ENCODE measurements at places on chromosomes 4 and X. TPM values are rescaled to one million over a fixed set of nuclear protein-coding genes. Genes with fewer than 3 reads are reported as not detected.

Gene SMARCAD1
- 35.3 TPM for total RNA-seq

Gene USP51
- 0.21 TPM for total RNA-seq

Gene EVC2
- total RNA-seq, result not detected

Gene DMRTC1
- not detected for total RNA-seq

Gene SLC7A11
- total RNA-seq, result 23.8 TPM

DNA sequence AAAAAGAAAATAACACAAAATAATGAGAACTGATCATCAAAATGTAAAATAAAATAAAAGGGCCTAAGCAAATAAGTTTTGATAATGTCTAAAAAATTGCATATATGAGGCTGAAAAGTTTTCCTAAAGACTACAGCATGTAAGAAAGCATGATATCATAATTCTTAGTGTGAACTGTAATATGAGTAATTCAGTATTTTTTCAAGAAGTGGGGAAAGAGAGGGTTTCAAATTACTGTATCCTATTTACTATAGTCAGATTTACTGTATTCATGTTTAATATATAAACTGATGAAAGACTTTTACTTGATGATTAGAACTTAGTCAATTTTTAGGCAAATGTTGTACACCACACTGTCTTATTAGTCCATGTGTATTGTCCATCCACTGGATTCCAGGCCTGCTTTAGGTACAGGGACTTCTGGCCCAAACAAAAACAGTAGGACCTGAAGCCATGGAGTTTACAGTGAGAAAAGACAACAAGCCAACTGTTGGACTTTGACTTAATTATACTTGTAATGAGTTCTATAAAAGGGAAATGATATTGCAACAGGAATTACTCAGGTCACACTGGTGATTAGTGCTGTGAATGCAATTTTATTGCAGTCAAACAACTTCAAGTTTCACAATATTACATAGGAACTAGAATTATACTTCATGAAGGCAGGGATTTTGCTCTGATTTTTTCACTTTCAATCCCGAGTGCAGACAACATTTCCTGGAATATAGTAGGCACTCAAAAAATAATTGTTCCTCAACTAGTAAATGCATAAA lies 517.7 kb upstream of the GALNT7 start:
- DNase-seq, result no peak

GRCh38 chr4:145870155-145871020 lies 68.2 kb downstream of the ZNF827 start:
- DNase-seq, result no peak

- DNase-seq, result peak; percentile 92
Observed at GRCh38 chr4:153432965-153433753, 33.0 kb upstream of the TMEM131L start.

- DNase-seq, result peak; percentile 39
Observed at GRCh38 chrX:149630681-149631233, 835 bp downstream of the TMEM185A start.

DNA sequence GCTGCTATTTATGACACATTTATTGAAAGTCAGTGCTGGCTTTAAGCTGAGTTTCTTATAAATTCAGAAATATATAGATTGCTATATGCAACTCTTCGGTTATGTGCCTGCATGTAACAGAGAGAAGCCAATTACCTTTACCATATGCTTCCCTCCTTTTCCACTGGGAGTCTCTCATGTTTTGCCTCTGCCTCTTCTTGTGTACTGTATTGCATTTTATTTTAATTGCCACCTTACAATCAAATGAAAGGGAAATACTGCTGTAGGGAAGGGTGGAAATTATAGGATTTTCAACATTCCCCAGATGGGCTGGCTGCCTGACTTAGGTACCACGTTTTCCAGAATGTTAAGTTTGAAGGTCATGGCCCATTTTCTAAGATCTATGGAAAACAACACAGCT lies 655.4 kb upstream of the SLIT2 start:
- no peak for DNase-seq

- DNase-seq, result peak; percentile 93
Observed at GRCh38 chrX:9745417-9746115, 20.1 kb downstream of the GPR143 start.

DNA sequence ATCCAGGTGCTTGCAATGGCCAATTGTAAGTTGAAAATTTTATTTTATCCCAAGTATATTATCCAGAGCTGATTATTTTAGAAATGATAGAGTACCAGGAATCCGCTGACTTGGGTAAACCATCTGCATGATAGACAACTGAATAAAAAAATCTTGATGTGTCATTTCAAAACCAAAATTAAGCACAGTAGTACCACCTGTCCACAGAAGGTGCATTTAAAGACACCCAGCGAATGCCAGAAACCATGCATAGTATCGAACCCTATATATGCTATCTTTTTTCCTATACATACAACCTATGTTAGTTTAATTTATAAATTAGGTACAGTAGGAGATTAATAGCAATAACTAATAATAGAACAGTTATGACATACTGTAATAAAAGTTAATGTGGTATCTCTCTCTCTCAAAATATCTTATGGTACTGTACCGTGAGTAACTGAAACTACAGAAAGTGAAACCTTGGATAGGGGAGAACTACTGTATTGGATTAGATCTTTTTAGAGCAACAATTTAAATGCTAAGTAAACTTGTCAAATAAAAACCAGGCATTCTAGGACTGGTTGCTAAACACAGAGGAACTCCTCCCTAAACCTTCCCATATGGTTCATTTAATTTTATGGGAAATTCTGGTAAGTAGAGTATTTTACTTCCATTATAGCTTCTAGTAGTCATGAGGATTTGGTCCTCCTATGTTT lies 6.2 kb downstream of the NEIL3 start:
- DNase-seq, result no peak

GRCh38 chr4:129561886-129562671 lies 466.1 kb downstream of the C4orf33 start:
- DNase-seq, result peak; percentile 4

GRCh38 chrX:49171752-49172279 lies at the start of gene PLP2:
Gene PLP2, plus strand, starts transcription at chrX:49171898. Its CDS starts 103 bp downstream, at chrX:49172001.
- DNase-seq, result peak; percentile 57

GRCh38 chr4:25847329-25847728 lies 15.5 kb downstream of the SEL1L3 start:
- no peak for DNase-seq

DNA sequence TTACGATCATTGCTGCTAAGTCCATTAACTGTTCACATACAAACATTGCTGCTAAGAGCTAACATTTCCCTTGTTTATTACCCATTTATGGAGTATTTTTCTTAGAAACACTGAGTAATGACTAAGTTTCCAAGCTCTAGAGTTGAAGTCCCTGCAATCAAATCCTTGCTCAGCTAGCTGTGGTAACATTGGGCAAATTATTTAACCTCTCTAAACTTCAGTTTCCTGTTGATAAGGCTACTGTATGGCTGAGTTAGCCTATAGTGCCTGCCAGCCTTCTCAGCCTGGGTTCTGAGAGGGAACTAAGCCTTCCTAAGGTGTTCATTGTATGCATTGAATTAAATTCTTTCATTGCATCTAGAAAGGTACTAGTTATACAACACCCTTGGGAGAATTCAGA lies 15.2 kb upstream of the SCOC start:
- DNase-seq, result no peak

DNA sequence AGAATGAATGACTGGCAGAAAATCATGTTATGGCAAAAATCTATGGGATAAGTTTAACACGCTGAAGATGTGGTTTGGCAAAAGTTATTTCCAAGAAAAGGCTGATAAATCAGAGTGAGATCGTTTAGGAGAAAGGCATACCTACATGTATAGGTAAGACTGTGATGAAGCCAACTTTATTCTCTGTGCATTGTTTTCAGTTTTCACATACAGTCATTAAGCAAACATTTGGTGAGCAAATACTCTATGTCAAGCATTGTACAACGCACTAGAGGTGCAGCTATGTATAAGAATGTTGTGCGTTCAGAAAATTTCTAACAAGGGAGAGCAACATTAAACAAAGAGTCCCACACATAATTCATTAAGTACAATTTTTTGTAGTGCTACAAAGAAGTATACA lies 121.7 kb downstream of the TEX13A start:
- no peak for DNase-seq

All from A172 (cell line).